ENCODE measurements at places on chromosomes 3 and 15. TPM values are rescaled to one million over a fixed set of nuclear protein-coding genes. Genes with fewer than 3 reads are reported as not detected.

GRCh38 chr3:154972951-154973350 is 107.2 kb upstream of the MME start:
- DNase-seq, result no peak

The LRRC2 gene
- total RNA-seq, result 0.35 TPM

The DPPA4 gene
- total RNA-seq, result not detected

DNA sequence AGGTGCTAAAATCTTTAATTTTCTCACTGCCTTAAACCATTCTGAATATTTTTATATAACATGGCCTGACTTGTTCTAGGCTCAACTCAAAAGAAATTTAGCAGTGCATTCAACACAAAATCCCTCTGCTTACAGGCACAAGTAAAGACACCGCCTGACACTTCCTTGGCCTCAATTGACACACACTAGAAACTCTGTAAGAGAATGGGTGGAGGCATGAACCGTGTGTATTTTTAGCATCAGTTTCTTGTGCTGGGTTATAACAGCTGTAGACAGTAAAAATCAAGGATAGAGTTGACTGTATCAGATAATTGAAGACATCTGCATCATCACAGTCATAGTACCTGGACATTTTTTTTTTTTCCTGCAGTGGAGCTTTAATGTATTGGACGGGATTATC is 54.3 kb downstream of the SLC9A9 start:
- no peak for DNase-seq

- DNase-seq, result no peak
These were observed 58.1 kb downstream of the CD200 start for GRCh38 chr3:112390783-112391641.

- peak; percentile 28 for DNase-seq
These were observed 2.0 kb downstream of the FOXP1 start for GRCh38 chr3:71581457-71582035.

- DNase-seq, result no peak
These were observed 6.0 kb downstream of the GNB5 start for GRCh38 chr15:52185151-52185561.

The CPA3 gene
- not detected for total RNA-seq

DNA sequence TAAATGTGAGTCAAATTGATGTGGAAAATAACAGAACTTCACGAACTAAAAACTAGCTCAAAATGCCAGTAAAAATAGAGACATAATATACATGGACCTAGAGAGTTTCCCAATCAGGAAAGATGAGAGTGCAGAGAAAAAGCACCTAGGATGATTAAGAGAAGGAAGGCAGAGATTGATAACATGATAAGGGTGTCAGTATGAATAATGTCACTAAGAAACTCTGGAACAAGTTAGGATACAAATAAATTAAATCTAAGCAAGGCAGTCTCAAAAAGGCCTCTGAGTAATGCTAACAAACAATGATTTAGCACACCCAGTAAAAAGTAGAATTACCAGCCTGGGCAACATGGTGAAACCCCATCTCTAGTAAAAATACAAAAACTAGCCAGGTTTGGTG is 304.7 kb upstream of the DPPA4 start:
- DNase-seq, result no peak

GRCh38 chr3:81816473-81817250 is 55.2 kb upstream of the GBE1 start:
- no peak for DNase-seq

DNA sequence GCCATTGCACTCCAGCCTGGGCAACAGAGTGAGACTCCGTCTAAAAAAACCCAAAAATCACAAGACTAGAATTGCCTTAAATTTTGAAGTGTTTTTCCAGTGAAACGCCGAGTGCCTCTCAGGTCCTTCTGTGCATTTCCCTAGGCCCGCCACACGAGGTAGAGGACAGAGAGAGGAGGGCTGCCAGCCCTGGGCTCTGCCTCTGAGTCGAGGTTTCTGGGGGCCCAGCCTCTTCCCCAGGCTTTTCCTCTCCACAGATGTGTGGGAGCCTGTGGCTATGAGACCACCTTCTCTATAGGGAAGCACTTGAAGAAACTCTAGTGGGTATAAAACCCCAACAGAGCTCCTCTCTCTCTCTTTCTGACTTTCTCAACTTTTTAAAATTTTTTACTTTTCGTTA is 10.9 kb upstream of the EHD4 start:
- DNase-seq, result no peak

- DNase-seq, result peak; percentile 43
These were observed 646 bp upstream of the SLC35G2 start for GRCh38 chr3:136818191-136818768.

The NLGN1 gene
- total RNA-seq, result not detected

DNA sequence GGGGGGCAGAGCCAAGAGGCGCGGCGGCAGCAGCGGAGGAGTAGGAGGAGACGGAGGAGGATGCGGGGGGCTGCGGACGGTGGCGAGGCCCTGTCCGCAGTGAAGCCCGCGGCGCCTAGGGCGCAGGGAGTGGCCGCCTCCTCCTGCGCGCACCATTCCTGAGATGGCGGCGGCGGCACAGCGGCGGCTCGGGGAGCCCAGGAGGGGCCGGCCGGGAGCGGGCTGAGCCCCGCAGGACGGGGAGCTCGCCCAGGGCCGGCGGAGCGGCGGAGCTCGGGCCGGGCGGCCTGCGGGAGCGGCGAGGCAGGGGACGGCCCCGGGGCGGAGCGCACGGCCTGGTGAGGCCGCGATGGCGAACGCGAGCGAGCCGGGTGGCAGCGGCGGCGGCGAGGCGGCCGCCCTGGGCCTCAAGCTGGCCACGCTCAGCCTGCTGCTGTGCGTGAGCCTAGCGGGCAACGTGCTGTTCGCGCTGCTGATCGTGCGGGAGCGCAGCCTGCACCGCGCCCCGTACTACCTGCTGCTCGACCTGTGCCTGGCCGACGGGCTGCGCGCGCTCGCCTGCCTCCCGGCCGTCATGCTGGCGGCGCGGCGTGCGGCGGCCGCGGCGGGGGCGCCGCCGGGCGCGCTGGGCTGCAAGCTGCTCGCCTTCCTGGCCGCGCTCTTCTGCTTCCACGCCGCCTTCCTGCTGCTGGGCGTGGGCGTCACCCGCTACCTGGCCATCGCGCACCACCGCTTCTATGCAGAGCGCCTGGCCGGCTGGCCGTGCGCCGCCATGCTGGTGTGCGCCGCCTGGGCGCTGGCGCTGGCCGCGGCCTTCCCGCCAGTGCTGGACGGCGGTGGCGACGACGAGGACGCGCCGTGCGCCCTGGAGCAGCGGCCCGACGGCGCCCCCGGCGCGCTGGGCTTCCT is at the start of gene GPR27:
Gene GPR27 (plus strand): TSS at position 155 of the 909 bp plus-strand sequence. CDS start 195 bp downstream, at position 350.
- DNase-seq, result peak; percentile 26

DNA sequence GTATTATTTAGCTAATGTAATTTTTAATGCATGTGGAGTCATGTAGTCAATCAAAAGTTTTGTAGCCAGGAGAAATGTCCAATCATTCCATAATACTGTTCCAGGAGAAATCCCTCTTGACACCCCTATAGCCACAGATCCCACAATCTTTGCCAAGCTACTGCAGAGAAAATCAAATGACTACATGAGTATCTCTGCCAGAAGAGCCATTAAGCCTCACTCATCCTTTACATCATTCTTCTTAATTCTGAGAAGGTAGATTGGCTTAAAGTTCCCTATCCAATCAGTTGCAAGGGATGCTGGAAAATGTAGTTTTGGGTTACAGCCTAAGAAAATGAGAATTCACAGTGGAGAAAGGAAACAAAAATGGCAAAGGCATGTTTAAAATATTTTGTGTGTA is 502.1 kb downstream of the ZBBX start:
- no peak for DNase-seq
